Left lung (tissue), 14 donors: ENCODE measurements at places on chromosomes 7 and 10. TPM values are rescaled to one million over a fixed set of nuclear protein-coding genes. Genes with fewer than 3 reads are reported as not detected.

DNA sequence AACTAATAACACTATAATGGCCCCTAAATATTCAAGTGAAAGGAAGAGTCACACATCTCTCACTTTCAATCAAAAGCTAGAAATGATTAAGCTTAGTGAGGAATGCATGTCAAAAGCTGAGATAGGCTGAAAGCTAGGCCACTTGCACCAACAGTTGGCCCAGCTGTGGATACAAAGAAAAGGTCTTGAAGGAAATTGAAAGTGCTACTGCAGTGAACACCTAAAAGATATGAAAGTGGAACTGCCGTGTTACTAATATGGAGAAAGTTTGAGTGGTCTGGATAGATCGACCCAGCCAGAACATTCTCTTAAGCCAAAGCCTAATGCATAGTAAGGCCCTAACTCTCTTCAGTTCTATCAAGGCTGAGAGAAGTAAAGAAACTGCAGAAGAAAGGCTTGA lies 12.1 kb upstream of the SNX13 start:
- no peak for DNase-seq

DNA sequence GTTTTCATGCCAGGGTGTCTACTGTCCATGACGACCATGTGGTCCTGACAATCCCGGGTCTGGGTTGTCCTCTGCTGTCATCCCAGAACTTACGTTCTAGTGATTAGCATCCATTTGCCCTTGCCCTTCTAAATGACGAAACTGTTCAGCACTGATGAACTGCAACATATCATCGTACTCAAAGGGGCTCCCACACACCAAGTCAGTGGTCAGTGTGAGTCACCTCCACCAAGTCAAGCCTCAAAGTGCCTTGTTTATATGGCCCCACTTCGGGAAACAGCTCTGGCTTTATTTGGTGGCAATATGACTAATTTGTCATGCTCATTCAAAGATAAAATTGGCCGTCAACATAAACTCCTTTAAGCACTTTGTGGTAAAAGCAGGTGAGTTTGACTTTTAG lies 110.7 kb downstream of the FRMD4A start:
- no peak for DNase-seq

DNA sequence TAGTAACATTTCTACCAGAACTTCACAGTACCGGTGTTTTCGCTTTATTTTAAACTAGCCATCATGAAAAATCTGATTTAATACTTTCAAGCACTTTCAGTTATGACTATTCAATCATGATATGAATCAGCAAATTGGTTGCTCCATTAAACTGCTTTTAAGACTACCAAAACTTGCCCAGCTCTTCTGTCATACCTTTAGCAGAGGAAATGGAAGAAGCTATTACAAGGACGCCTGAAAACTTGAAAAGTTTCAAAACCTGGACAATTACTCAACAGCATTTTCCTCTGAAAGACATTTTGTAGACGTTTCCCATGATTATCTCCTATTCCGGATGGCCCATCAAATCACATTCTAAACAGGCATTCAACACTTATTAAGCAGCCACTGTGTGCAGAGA lies 2.0 kb downstream of the JAZF1 start:
- no peak for DNase-seq

Gene TWIST1
- 0.38 TPM for polyA plus RNA-seq

Gene ANKRD22
- polyA plus RNA-seq: 0.85 TPM

Gene GPR15LG
- not detected for polyA plus RNA-seq

- no peak for DNase-seq
Measured at GRCh38 chr10:68269562-68270290, 37.8 kb upstream of the ATOH7 start.

DNA sequence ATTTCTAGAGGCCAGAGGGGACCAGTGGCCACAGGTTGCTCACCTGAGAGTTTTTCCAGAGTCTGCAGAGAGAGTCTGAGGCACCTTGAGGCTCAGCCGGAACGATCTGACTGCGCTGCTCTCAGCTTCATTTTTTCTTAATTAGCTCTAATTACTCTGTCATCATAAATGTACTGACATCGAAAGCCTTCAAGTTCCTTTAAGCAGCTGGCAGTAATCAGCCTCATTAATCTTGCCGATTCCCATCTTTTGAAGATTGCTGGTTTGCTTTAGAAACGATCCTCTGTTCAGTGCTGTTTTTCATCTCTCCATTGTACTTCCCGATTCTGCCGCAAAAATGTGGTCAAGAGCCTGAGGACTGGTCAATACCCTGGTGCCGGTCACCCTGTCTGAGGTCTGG lies 454.7 kb downstream of the TYW1 start:
- DNase-seq: no peak

Gene CCL26
- 0.36 TPM for polyA plus RNA-seq

DNA sequence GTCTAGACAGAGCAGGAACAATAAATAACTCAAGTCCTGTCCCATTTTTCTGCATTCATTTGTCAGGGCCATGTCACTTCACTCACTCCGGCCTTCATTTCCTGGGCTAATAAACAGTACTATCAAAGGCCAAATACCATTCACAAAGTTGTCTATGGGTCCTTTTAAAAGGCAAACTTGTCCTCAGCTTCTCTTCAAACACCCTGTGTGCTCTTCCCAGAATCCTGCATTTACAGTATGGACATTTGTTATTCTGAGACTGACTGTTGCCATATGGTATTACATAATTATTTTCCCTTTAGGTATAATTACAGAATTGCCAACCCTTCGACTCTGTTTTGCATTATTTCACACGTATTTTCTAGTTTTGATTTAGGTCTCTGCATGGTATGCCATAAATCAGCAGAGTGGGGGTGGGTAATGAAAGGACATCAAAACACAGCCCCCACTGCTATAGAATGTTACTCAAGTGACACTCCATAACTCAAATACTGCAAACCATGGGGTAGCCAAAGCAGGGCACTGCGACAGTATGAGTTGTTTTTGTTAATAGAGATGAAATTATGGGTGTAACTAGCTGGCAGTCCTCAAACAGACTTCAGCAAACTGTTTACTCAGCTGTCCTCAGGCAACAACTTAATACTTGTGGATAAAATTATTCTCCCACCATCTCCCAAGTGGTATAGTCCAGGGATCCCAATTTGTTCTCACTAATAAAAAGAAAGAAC lies 183.7 kb downstream of the TRIL start:
- DNase-seq: no peak

GRCh38 chr7:44881610-44882009 lies 3.7 kb downstream of the PURB start:
- DNase-seq: no peak

Gene NUTM2A
- polyA plus RNA-seq: 4.5 TPM

Gene ZFAND2A
- polyA plus RNA-seq: 28.1 TPM

Gene CALHM3
- not detected for polyA plus RNA-seq

- DNase-seq: no peak
Measured at GRCh38 chr7:38335128-38335491, 61.7 kb upstream of the TARP start.

Gene TUBAL3
- 0.11 TPM for polyA plus RNA-seq

- DNase-seq: peak; percentile 39
Measured at GRCh38 chr7:108347616-108348015, 108.6 kb downstream of the NRCAM start.

DNA sequence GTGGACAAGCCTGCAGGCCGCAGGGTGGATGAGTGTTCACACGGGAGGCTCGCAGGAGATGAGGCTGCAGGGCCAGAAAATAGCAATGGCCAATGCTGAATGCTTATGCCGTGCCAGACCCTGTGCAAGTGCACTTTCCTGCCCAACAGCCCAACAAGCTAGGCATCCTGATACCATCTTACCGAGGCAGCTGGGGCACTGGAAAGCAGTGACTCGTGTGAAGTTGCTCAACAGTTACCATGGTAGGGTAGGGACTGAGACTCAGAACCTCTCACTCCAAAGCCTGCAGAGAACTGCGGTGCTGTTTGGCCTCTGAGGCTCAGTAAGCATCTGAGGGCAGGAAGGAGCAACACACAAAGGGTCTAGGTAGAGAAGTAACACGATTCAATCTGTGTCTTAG lies 43.7 kb downstream of the JAZF1 start:
- DNase-seq: no peak

GRCh38 chr10:58299580-58299979 lies 30.6 kb downstream of the CISD1 start:
- no peak for DNase-seq

- no peak for DNase-seq
Measured at GRCh38 chr10:22489467-22489866, 144.2 kb downstream of the SPAG6 start.

Gene EVX1
- not detected for polyA plus RNA-seq

DNA sequence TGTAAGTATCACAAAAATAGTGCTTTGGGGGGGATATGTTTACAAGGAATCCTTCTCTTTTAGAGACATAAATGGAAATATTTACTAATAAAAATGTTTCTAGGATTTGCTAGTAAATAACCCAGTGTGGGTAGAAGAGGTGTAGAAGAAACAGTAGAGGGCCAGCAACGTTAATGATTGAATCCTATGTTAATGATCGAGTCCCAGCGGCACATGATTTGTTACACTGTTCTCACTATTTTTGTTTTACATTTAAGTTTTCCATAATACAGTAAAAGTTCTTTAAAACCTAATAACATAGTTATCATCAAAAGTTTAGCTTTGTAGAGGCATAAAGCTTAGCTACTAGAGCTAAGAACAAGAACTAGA lies 66.0 kb downstream of the UBE2H start:
- no peak for DNase-seq

DNA sequence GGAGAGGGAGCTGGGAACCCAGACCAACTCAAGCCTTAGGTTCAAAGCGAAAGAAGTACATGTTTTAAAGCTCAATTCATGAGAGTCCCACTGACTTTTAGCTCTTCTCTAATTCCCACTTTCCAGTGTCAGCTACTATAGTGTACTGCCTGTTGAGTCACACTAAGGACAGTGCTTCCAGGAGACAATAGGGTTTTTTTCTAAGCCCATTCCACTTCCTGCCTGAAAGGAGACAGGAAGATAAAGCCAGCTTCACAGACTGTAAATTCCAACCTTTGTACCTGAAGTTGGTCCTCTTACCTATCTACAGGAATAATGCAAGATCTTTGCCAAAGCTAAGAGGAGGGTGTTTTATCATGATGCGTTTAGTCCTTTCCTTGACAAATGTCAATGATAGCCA lies 4.4 kb downstream of the MSRB2 start:
- no peak for DNase-seq

Gene PAX4
- polyA plus RNA-seq: not detected

DNA sequence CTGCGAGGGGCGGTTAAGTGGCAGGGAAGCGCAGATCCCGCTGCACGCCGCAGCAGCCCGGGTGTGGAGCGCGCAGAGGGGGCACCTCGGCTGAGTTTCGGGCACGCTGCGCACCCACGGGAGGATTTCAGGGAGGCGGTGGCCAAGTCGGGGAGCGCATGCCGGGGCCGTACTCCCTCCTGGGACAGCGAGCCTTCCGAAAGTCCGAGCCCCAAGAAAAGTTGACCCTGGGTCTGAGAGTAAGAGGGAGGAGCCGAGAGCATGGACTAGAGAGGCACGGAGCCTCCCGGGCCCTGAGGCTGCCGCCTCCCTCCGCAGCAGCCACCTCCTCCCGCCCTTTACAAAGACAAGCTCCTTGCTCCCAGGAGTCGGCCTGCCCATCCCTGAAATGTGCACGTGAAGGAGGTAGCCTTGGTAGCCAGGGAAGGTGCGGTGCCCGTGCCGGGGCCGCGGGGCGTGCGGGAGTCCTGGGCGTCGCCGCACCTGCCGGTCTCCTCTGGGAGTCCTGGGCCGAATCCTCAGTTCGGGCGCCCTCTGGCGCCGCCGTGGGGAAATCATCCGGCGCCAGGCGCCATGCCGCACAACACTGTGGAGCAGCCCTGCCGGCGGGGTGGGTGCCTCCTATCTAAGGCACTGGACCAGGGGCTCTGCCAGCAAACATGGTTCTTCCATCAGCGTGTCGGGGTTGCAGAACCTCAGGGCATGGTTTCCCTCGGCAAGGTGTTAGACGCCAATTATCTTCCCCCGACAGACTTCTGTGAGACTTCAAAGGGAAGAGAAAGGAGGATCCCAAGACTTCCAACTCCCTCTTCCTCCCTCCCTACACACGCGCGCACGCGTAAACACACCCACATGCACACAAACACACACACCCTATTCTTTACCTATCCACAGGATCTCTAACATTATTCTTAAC lies 104.0 kb downstream of the TRIL start:
- DNase-seq: peak; percentile 85

Gene MYPN
- 0.04 TPM for polyA plus RNA-seq

Gene GNGT1
- not detected for polyA plus RNA-seq

Gene ANKRD2
- 0.20 TPM for polyA plus RNA-seq

GRCh38 chr10:103888113-103888841 lies 29.7 kb downstream of the STN1 start:
- peak; percentile 65 for DNase-seq

Gene NSUN5
- 15.6 TPM for polyA plus RNA-seq

DNA sequence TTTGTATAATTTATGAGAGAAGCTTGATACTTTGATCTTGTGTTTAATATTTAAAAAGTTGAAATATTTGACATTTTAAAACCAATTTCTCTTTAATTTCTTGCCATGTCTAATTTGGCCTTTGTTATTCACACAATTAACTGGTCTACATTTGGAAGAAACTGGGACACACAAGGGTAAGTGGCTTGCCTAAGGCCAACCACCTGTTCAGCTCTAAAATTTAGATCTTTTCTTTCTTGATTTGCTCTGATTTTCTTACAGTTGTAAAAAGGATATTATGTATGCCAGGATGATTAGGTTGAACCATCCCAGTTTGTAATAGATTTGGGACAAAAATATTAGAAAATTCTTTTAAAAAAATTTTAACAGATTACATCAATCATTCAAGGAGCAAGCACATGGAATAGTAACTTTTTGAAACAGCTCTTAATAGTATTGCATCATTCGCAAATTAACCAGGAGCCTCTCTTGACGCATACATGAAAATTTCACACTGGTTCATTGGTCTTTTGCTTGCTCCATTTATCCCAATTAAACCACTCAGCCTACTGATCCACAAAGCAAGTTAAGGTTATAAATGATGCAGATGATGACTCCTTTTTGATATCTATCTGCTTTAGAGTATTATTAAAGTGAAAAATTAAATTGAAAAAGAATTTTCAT lies 222.4 kb upstream of the SLC26A5 start:
- DNase-seq: no peak

DNA sequence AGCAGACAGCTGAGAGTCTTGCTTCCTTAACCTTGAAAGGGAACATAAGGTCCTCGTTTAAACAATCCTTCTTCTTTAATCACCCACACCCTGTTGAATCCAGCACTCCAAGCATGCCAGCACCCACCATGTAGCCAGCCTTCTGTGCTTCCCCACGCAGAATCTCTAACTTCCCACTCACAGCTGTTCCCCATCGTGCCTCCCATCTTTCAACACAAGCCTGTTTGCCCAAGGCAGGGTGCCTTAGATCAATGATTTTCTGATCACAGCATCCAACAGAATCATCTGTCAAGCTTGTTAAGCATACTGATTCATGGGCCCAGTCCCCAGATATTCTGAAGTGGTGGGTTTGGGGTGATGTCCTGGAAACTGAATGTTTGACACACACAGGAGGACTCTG lies 530.8 kb downstream of the SH2D4B start:
- no peak for DNase-seq

Gene AKR1C8
- polyA plus RNA-seq: not detected
